ENCODE measurements at places on chromosomes 1 and 21. TPM values are rescaled to one million over a fixed set of nuclear protein-coding genes. Genes with fewer than 3 reads are reported as not detected.
A peak's percentile ranks its signal among the peaks of the same experiment; 100 is the strongest.

DNA sequence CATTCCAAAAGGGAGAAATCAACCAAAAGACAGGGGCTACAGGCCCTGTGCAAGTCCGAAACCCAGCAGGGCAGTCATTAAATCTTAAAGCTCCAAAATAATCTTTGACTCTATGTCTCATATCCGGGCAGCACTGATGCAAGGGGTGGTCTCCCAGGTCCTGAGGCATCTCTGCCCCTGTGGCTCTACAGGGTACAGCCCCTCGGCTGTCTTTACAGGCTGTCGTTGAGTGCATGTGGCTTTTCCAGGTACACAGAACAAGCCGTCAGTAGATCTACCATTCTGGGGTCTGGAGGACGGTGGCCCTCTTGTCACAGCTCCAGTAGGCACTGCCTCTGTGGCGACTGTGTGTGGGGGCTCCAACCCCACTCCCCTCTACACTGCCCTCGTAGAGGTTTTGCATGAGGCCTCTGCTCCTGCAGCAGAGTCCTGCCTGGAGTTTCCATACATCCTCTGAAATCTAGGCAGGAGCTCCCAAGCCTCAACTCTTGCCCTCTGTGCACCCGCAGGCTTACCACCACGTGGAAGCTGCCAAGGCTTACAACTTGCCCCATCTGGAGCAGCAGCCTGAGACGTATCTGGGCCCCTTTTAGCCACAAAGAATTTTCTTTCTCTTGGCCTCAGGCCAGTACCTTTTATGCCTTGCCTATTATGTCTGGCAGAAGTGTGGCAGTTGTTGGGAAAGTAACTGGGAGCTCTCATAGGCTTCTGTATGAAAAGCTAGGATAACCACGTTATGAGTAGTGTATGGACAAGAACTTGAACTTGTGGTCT, 52.5 kb downstream of the POU2F1 start:
- DNase-seq = peak; percentile 81

DNA sequence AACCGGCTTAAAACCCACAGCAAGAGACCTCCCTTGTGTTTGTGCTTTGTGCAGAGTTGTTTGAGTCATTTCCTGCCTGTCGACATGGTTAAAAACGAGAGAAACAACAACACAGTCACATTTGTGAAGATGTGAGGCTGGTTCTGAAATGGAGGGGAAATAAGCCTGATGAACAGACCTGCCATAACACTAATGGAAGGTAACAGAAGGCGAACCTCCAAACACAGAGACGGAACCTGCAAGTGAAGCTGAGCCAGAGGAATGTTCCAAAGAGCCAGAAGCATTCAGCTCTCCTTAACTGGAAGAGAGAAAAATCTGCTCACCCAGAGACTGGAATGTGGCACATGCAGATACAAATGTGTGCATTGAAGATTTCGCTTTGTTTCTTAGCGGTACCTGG, 53.2 kb upstream of the RAVER2 start:
- no peak for DNase-seq

DNA sequence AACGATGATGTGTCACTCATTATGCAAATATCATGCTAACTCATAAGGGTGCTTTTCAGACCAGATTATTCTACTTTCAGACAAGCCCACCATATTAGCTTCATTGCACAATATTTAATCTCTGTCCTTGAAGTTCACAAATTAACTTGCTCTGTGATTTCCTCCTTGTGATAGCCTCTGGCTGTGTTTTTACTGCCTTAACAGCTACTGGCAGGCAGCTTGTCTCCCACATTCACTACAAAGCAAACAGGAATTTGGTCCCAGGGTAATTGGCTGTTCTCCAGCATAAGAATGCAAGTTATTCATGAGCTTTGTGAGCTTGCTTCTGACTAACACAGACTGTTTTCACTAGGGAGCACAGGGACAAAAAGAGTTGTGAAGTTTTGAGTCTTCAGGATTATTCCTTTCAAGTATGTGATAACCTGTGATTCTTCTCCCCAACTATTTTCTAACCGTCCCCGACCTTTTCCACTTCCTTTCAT, 87.9 kb upstream of the HMCN1 start:
- peak; percentile 65 for DNase-seq

Gene RNU1-1
- total RNA-seq = under 0.01 TPM

Gene KCNA2
- total RNA-seq = not detected

- DNase-seq = no peak
Observed at GRCh38 chr1:189658381-189658780, 819.3 kb downstream of the BRINP3 start.

Gene RAP1GAP
- 5.2 TPM for total RNA-seq

- no peak for DNase-seq
Observed at GRCh38 chr1:150006881-150007421, 3.6 kb downstream of the OTUD7B start.

DNA sequence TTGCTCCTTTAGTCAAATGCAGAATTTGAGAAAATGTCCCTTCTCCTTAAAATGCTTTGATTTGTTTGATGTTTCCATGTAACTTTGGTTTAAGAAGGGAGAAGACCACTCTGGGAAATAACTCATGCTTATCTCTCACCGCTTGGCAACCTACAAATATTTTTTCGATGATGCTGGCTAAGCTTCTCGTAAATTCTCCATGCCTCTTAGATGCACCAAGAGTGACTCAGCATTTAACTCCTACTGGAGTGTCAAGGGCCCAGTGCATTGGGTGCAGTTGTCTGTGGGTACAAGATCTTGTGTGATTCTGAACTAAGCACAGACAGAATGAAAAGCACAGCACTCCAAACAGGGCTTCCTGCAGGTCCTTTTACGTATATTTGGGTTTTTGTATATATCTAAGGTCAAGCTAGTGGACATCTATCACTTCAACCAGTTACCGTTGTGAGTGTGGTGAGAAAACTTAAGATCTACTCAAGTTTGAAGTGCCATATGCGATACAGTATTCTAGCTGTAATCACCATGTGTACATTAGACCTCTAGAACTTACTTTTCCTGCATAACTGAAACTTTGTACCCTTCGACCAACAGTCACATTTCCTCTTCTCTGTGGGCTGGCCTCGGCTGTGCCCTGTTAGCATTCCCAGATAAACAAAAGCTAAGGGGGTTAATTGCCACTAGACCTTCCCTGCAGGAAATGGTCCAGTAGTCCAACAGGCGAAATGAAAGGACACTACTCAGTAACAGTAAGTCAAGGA, 55.8 kb downstream of the COL18A1 start:
- DNase-seq = no peak

Gene C1orf185
- not detected for total RNA-seq

GRCh38 chr1:150192012-150192411, 42.3 kb downstream of the PLEKHO1 start:
- DNase-seq = no peak

GRCh38 chr1:200367841-200368534, 41.8 kb downstream of the ZNF281 start:
- no peak for DNase-seq

DNA sequence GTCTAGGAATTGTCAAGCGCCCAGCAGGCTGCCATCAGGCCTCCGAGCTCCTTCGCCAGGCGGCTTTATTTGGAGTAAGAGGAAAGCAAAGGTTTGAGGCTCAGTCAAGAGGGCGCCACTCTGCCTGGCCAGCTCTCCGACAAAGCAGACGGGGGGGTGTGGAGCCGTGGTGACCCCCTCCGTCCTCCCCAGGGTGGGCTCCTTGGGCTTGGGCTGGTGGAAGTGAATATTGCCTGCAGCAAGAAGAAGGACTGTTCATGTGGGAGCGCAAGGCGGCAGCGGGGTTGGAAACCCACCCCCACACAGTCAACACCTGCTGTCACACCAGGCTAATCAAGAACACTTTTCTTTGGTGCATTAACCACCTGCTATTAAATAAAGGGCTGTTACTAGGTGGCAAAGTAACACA, 14.6 kb downstream of the EPHX1 start:
- DNase-seq = no peak

- no peak for DNase-seq
Observed at GRCh38 chr1:167716000-167716271, 5.8 kb upstream of the MPZL1 start.

- DNase-seq = no peak
Observed at GRCh38 chr1:15928971-15929965, 46.6 kb downstream of the ZBTB17 start.

GRCh38 chr1:200483491-200484143, 73.8 kb upstream of the ZNF281 start:
- DNase-seq = peak; percentile 28

DNA sequence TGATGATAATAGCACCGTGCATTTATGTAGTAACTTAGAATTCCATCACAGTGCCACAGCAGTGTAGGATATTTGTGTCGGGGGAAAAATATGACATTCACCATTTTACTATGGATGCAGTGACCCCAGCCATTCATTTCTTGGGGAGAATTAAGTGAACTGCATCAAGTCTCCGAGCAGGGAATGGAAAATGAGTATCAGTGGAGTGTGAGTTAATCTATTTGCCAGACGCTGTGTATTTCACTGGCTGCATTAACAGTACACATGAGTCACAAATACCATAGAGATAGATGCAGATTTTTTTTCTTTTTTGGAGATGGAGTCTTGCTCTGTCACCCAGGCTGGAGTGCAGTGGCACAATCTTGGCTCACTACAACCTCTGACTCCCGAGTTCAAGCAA, 33.8 kb upstream of the SLC45A1 start:
- no peak for DNase-seq

Gene NKAIN1
- 20.9 TPM for total RNA-seq
